Forelimb muscle (tissue), 1 donor: ENCODE measurements at places on chromosomes 2 and 18. TPM values are rescaled to one million over a fixed set of nuclear protein-coding genes. Genes with fewer than 3 reads are reported as not detected.

- DNase-seq: no peak
Observed at GRCh38 chr2:60834270-60834717, 47.1 kb upstream of the REL start.

- no peak for DNase-seq
Observed at GRCh38 chr18:26458526-26459232, 89.7 kb downstream of the KCTD1 start.

GRCh38 chr2:2733818-2734217, 402.7 kb upstream of the MYT1L start:
- no peak for DNase-seq

DNA sequence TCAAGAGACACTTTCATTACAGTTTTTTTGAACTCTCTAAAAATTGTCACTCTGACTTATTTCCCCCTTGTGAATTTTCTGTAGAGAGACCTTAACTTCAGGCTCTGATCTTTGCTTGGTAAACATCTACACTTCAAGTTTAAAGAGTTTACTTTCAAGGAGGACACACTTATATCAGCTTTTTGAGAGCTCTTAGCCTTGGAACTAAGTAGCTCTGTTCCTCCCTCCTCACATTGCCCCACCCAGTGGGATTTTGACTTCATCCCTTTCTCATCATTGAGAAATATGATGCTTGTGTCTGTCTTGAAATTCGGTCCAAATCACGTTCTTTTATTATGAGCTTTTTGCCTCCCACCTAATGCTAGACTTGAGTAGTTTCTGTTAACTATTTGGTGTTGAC, 433.4 kb upstream of the MEIS1 start:
- DNase-seq: no peak

GRCh38 chr18:75048776-75049454, 160.0 kb downstream of the PTGR3 start:
- DNase-seq: no peak

GRCh38 chr18:63002803-63003445, 287.6 kb downstream of the PHLPP1 start:
- DNase-seq: no peak

- DNase-seq: no peak
Observed at GRCh38 chr2:18085593-18085992, 207.1 kb downstream of the KCNS3 start.

DNA sequence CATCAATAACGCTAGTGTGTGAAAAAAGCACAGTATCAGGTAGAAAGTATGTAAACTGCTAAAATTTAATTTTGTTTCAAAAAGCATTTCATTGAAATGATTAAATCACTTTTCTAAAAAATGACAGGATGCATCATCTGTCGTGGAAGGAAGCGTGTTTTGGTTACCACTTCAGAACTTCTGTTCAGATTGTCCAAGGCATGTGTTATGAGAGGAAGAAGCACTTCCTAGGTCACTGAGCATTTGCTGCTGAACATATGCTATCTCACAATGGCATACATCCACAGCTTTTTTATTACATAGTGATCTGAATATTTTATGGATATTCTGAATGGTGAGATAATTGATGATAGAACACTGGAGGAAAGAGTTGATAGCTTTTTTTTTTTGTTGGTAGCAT, 737.5 kb downstream of the SATB2 start:
- no peak for DNase-seq

DNA sequence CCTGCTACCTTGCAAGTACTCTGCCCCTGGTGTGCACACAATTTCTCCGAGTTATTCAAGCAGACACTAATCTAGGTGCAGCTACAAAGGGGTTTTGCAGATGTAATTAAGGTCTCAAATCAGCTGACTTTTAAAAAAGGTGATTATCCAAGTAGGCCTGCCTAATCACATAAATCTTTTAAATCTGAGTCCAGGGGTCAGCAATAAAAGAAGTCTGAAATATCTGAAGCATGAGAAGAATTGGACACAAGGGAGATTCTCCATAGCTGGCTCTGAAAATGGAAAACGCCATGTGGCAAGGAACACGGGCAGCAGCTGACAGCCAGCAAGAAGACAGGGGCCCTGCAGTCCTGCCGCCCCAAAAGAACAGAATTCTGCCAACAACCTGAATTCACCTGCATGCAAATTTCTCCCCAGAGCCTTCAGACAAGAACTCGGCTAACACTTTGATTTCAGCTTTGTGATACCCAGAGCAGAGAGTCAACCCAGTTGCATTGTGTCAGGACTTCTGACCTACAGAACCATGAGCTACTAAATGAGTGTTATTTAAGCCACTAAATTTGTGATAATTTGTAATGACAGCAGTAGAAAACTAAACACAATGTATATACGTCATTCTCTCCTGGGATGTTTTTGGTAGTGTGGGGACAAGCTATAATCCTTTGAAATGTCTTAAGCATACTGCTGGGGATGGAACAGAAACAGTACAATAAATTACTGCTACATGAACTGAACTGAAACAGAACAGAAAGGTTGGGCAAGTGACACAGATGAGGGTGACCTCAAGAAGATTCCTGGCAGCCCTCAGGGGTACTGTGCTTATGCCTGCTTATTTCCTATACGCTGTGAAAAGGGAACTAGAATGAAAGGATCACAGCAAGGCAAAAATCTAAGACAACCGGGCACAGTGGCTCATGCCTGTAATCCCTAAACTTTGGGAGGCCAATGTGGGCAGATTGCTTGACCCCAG, 3.2 kb downstream of the INO80C start:
- DNase-seq: no peak

- no peak for DNase-seq
Observed at GRCh38 chr18:40056079-40056692, 1898.8 kb upstream of the PIK3C3 start.

DNA sequence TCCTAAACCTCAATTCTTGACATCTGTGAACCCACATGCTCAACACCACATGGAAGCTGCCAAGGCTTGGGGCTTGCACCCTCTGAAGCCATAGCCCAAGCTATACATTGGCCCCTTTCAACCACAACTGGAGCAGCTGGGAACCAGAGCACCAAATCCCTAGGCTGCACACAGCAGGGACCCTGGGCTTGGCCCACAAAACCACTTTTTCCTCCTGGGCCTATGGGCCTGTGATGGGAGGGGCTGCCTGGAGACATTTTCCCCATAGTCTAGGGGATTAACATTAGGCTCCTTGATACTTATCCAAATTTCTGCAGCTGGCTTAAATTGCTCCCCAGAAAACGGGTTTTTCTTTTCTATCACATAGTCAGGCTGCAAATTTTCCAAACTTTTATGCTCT, 40.3 kb downstream of the EXOC6B start:
- no peak for DNase-seq

- no peak for DNase-seq
Observed at GRCh38 chr2:233756429-233757081, 3.5 kb upstream of the UGT1A1 start.

- DNase-seq: no peak
Observed at GRCh38 chr2:181165199-181165868, 184.9 kb downstream of the UBE2E3 start.

DNA sequence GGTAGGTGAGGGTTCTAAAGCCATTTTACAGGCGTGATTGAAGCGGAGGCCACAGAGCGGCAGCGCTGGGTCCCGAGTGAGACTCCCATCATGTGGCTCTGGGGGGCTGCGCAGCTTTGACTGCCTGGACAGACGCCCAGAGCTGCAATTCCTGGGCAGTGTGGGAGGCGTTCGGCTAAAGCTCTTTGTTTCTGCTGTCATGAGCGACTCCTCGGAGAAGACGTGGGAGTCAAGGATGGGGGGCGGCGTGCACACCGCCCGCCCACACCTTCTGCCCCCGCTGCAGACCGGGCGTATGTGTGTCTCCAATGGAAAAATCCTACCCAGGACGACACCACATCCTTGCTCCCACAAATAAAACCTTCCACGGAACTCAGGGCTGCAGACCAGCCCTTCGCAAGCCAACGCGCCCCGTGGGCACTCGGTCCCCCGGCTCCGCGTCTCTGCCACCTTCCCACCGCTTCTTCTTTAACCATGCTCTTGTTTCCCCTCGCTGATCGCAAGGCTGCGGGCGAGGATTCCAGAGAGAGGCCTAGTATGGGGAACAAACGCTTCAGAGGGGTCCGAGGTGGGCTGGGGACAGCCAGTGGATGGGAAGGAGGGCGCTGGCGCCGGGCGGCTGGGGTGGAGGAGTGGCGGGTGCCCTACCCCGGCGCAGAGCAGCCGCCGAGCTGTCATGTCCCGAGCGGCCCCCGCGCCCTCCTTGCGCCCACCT, 680 bp upstream of the LBH start:
- DNase-seq: no peak

DNA sequence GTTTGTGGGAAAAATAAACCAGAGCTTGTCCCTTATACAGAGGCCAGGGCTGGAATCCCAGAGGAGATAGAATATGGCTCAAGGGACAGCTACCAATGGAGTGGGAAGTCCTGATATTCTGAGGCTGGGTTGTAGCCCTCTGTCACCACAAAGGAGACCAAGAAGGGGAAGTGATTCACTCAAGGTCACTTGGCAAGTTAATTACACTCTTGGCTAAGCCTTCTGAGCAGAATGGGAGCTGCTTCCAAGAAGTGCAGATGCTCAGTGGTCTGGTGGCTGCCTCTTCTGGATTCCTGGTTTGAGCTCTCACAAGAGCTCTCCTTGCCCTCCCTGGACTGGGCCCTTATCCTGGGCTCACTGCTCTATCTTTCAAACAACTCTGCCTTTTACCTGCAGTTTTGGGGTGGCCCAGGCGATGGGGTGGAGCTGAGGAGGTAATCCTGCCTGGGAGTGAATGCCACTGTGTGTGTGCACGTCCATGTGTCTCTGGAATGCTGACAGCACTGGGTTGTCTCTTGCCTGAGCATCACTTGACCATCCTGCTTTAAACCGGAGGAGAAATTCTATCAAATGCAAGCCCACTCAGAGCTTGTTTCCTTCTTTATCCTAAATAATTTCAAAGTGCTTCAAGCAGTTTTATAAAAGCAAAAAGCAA, 168.2 kb downstream of the KCNS3 start:
- no peak for DNase-seq

DNA sequence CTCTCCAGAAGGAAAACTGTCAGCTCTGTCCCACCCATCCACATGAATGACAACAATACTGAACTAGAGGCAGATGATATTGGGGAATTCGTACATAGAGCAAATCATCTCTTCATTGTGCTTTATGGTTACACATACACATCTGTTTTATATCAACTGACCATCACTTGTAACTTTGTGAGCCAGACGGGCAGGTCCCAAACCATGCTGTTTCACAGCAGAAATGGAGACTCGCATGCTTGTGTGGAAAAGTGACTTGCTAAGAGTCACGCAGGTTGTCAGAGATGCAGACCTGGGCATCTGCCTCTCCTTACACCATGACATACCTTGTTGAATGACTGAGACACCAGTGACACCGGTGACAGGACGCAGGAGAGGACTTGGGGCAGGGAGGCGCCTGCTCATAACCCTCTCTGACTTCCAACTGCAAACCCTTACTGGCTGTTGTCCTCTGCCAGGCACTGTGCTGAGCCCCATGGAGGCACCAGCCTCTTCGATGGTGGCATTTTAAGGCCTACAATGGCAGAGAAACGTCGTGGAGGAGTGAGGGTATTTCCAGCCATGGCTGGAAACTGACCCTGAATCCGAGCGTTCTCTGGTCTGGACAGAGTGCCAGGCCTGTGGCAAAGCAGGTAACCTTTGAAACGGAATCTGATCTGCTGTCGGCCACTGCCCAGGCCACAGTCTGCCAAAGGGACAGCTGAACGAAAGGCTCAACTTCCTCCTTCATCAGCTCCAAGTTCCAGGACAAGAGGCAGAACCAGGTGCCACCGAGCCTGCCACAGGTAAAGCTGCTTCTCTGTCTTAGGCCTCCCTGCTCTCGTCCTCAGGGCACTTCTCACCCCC, 26.9 kb upstream of the ROCK2 start:
- DNase-seq: no peak

DNA sequence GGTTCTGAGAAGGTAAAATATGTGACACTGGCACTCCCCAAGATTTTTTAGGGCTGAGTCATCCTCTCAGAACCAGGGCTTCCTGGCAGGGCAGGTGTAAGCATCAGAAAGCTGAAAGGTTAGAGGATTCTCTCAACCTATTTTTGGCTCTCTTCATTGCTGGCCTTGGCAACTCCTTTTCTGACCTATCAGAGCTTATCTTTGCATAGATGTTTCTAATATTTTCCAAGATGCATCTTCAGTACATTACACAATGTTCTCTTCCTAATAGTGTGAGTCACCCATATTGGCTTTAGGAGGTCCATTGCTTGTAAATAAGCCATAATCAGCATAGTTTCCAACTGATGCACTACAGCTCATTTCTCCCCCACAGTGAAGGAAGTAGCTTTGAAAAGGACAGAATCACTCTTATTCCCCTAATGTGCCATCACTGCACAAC, 2008.4 kb upstream of the PIK3C3 start:
- peak; percentile 6 for DNase-seq

DNA sequence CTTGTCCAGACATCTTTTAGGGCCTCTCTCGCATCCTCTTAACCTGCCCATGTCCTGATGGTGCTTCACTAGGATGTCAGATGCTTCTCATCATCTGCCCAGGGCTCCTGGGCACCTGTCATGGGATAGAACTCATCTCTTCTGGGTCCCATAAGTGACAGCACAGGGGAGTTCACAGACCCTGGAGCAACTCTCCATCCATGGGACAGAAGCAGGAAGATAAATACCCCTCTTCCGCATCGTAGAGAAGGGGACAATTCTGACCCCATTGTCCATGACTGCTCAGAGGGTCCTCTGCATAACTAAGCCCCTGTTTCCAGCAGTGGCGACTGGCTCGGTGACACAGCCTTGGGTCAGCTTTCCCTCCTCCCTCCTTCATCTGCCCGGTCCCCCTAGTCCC, 82.3 kb downstream of the TWIST2 start:
- DNase-seq: no peak

DNA sequence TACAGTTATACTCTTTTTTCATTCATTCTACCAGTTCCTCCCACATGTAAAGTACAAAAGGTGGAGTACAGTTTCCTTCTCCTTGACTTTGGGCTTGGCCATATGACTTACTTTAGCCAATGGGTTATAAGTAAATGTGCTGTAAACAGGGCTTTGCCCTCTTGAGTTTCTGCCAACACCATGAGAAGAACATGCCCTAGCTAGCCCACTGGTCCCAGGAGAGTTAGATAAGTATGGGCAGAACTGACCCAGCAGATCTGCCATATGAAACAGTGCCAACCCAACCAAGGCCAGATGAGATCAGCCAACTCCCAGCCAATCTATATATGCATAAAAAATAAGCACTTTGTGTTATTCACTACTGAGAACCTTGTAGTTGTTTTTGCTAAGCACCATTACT, 25.5 kb downstream of the ZC3H8 start:
- no peak for DNase-seq

The TEX44 gene
- not detected for polyA plus RNA-seq

The HK2 gene
- 6.6 TPM for polyA plus RNA-seq

The ABCB6 gene
- polyA plus RNA-seq: 31.9 TPM

The EVX2 gene
- polyA plus RNA-seq: not detected

The ASB3 gene
- polyA plus RNA-seq: 14.6 TPM

The ABHD1 gene
- polyA plus RNA-seq: 0.49 TPM

The ELP2 gene
- polyA plus RNA-seq: 75.9 TPM

The EPAS1 gene
- polyA plus RNA-seq: 29.6 TPM

The DES gene
- polyA plus RNA-seq: 5,672 TPM

The MOCOS gene
- polyA plus RNA-seq: 0.14 TPM

The SERPINB12 gene
- polyA plus RNA-seq: 0.53 TPM

The ABCG5 gene
- polyA plus RNA-seq: 0.05 TPM

The EIF5B gene
- polyA plus RNA-seq: 53.9 TPM

The AKAIN1 gene
- polyA plus RNA-seq: not detected
